ENCODE measurements at places on chromosomes 16 and 17. TPM values are rescaled to one million over a fixed set of nuclear protein-coding genes. Genes with fewer than 3 reads are reported as not detected.

DNA sequence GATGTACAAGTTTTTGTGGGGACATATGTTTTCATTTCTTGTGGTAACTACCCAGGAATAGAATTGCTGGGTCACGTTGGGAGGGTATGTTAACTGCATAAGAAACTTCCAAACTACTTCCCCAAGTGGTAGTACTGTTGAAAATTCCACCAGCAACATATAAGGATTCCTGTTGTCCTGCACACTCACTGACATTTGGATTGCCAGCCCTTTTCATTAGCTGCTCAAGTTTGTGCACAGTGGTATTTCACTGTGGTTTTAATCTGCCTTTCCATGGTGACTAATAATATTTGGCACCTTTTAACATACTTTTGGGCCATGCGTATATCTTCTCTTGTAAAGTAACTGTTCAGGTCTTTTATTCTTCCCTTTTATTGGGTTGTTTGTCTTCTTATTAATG is 103.3 kb downstream of the GNAO1 start:
- no peak for DNase-seq

- DNase-seq, result no peak
Measured at GRCh38 chr16:81790830-81791435, 11.8 kb downstream of the PLCG2 start.

- no peak for DNase-seq
Measured at GRCh38 chr16:84614968-84615813, 2.7 kb downstream of the COTL1 start.

DNA sequence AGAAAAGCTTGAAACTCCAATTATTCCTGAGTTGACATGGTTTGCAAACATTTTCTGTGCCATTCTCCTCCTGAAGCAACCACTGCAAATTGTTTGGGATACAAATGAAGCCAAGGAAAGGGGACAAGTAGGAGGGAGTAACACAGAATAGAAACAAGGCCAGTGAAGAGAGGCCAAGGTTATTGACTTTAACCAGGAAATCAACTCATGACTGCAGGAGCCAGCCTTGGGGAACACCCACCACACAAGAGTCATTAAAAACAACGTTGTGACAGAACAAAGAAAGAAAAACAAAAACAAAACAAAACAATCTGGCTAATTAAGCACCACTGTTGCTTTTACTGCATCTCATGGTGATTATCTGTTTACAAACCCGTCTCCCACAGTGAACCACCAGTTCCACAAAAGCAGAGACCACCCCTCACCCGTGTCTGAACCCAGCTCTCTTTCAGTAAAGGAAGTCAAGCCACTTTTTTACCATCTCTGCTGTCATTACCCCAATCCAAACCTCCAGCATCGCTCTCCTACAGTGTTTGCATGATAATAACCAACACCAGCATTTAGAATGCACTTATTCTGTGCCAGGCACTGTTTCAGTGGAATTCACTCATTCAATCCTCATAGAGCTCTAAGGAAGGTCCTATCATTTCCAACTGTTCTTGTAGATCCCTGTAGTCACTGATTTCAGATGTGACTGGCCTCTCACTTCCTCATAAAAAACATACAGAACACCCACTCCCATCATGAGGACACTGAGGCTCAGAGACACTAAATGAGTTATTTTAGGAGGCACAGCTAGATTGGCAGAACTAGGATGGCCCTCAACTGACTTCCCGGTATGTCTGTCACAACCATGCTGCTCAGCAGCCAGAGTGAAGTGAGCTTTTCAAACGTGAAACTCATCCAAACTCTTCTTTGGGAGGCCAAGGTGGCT is 2.0 kb downstream of the ZDHHC1 start:
- DNase-seq, result no peak

The TMC6 gene
- 9.2 TPM for polyA plus RNA-seq

The BRICD5 gene
- 11.5 TPM for polyA plus RNA-seq

The EVPLL gene
- polyA plus RNA-seq, result 0.11 TPM

Data from left renal pelvis (tissue), 4 donors.